ENCODE measurements at places on chromosomes 7 and 10.

DNA sequence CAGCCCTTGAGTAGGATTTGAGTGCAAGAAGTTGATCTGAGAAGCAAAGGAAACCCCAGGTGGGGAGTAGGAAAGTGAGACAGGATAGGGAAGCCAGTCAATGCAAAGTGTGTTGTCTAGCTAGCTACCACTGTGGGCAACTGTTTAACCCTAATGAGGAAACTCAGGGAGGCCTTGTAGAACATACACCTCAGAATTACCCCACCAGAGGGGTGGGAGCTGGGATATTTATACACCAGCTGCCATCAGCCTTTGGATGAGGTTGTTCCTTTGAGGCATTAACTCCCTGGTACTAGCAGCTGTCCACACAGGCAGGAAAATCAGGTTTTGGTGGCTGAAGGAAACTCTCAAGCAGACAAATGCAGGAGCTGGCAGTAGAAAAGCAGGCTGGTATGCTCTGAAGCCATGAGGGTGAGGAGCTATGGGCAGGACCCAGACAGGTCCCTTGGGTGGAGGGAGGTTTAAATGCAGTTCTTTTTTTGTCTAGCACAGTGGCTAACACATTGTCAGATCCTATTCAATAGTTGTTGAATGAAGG lies 60.1 kb upstream of the ARID5B start:
- DNase-seq = no peak

DNA sequence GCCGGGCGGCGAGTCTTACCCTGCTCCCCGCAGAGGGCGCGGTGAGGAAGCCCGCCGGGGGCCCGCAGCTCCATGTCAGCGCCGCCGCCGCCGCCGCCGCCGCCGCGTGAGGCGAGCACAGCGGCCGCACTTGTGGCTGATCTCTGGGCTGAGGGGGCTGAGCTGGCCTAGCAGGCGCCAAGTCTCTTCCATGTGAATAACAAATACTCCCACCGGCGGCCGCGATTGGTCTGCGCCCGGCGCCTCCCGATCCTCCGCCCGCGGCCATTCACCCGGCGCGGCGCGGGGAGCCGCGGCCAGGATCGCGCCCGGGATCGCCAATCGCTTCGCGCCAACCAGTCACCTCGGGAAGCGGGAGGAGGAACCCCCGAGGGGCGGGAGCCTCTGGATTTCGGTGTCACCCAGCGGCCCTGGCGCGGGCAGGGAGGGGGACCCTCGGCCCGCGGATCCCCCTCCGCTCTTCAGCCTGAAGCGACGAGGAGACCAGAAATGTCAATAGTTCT lies at the start of gene GRM8:
Gene GRM8, minus strand, starts transcription at position 164 of the 503 bp plus-strand sequence.
- peak; percentile 12 for DNase-seq

DNA sequence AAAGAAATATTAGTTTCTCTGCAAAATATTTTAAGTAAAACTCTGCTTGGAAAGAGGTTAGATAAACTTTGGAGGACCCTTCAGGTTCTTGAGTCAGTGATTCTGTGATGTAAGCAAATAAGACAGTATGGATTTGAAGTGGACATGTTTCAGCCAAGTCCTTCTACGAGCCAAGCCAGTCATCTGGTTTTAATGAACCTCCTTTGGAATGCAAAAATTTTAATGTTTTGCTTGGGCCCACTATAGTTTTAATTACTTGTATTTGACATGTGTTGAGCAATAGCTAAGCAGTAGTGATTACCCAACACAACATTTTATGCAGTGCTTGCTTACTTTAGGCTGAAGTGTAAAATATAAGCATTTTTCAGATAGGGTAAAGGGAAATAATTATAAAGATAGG lies 296.3 kb upstream of the SEMA3D start:
- no peak for DNase-seq

- peak; percentile 72 for DNase-seq
Measured at GRCh38 chr10:86376852-86377796, 10.5 kb upstream of the GRID1 start.

DNA sequence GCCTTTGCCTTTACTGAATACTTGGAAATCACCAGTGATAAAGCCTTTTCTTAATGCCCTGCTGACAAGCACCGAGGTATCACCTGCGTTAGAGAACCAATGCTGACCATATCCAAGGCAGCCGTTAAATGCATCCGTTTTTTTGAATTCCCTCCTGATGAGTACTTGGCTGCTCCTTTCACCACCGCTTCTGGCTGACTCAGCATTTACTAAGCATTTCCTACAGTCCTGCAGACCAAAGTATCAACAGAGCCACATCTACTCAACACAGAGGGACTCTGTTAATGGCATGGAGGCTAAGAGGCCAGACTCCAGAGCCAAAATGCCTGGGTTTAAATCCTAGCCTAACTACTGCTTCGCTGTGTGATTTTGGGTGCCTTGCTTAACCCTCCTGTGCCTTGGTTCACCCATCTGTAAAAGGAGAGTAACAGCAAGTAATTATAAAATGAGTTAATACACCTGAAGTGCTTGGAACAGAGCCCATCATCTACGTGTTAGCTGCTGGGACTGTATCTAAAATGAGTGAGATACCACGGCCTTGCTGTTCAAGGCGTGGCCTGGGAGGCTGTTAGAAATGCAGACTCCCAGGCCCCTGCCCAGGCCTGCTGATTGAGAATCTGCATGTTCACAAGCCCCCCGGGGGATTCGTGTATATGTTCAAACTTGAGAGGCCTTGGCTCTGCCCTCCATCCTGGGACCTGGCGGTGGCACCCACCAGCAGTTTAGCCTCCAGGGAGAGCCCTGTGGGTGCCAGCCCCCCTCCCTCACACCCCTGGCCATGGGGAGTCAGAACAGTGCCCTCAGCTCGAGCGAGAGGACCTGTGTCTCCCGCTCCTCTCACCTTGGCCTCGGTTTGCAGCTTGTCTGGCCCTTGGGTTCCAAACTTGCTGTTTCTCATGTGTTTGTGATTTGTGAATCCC lies 30.8 kb upstream of the EFCAB10 start:
- DNase-seq = no peak

GRCh38 chr10:122830273-122830964 lies 15.2 kb downstream of the CUZD1 start:
- no peak for DNase-seq

GRCh38 chr7:55173671-55174070 lies 154.9 kb downstream of the EGFR start:
- no peak for DNase-seq

- no peak for DNase-seq
Measured at GRCh38 chr7:104973227-104973626, 40.8 kb upstream of the KMT2E start.

DNA sequence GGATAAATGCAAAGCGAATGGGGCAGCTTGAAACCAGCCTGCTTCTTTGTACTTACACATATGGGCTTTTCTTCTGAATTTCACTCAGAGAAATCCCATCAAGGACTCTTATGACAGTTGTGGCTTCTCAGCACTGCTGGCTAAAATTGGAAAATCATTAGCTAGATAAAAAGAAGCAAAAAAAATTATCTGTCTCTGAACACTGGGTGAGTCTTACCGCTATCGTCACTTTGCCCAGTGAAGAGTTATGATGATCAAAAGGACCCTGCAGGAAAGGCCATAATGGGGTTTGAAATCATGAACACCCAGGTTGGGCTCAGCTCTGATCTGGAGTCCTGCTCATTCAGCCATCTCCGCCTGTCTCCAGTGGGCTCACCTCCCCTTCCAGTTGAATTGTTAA lies 34.3 kb downstream of the AOAH start:
- DNase-seq = no peak

DNA sequence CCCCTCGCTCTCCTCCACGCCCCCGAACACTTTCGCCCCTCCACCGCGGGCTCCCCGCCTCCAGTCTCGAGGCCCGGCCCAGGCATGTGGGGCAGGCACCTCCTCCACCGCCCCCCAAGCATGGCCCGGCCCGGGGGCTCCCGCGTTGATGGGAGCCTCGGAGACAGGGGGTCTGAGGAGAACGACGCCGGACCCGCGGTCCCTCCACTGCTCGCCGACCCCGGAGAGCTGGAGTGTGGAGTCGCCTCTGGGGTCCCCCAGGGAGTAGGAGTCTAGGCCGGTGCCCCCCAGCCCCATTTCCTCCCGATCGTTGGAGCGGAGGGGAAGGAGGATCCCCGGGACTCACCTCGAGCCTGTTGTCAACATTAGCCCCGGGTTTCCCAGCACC lies 206 bp downstream of the UPF2 start:
- DNase-seq = peak; percentile 27

DNA sequence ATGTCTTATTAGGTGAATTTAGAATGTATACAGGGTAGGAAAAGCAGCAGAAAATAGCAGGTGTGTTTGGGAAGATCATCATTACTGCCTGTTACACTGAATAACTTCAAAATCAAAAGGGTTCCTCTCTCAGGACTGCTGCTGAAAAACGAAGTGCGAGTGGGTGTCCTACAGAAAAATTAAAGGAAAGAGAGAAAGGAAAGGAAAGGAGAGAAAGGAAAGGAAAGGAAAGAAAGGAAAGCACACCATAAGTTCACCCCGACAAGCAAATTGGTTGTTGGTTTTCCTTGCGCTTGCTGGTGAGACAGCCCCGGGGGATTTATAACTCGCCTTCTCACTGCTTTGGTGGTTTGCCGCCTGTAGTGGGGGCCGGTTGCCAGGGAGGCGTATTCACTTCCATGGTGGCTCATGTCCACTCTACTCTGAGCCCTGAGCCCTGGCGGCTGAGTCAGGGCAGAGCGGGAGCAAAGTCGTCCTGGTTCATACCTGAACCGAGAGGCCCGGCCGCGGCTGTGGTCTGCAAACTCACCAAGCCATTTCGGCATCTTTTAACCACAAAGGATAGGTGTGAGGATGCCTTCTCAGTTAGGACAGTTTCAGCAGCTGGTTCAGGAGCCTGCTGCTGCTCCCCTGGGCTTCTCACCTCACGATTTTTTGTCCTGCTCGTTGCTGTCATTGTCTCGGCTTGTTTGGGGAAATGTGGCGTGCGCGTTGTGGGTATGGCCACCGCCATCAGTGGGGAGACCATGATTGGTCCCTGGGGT lies 26.1 kb downstream of the INPP5A start:
- no peak for DNase-seq

DNA sequence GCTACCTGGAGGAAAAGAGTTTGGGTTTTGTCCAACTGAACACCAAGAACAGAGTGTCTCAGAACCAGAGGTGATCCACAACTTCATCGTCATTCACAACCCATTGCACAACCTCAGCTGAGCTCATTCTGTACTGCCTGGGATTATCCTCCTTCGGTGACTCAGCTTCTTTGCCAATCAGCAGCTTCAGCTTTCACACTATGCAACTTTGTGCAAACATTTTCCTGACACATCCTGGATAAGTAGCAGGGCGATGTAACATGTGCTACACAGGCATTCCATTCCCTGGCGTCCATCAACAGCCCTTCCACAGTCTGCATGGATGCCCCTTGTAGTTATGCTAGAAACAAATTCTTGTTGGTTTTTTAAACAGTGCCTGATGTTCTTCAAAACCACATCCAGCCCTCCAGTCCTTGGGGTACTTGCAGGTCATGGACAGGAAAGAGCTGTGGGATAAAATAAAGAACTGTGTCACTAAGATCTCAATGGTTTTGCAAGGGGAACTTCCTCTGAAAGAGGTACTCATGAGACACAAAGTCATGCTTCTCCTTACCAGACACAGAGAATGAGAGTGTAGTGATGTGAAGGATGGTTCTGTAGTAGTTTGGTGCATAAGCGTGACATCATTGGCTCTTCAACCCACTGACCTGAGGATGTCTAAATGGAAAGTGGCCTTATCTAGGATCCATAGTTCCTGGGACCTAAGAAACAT lies 478.5 kb downstream of the KIF20B start:
- peak; percentile 6 for DNase-seq

- no peak for DNase-seq
Measured at GRCh38 chr10:11798845-11799735, 24.1 kb upstream of the PROSER2 start.

DNA sequence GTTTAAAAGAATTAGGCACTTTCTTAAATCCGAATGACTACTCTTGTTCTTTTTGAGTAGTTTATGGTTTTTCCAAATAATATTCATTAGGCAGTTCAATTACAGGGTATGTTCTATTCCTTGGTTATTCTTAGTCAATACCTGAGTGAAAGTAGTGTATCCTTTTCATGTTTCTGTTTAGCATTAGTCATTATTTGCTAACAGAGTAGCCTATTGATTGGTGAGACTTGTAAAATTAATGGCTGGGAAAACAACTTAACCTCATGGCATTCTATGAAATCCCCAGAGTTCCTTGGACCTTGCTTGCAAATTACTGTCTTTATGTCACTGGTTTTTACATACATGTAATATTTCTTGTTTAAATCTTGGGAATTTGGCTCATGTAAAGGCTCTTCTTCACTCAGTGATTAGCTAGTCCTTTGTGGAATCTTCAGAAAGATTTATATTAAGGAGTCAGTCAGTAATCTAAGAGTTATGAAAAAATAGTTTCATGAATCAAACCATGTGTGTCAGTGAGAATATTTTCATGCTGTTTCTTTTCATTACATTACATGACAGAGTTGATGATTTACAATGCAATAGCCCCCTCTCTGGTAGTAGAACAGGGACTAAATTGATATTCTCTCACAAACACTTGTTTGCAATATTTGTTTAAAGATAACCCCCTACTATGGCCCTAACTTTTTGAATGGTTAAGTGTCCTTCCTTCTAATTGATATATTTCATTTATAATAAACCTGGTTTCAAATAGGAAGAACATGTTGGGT lies 81.5 kb upstream of the LRRTM3 start:
- DNase-seq = no peak

DNA sequence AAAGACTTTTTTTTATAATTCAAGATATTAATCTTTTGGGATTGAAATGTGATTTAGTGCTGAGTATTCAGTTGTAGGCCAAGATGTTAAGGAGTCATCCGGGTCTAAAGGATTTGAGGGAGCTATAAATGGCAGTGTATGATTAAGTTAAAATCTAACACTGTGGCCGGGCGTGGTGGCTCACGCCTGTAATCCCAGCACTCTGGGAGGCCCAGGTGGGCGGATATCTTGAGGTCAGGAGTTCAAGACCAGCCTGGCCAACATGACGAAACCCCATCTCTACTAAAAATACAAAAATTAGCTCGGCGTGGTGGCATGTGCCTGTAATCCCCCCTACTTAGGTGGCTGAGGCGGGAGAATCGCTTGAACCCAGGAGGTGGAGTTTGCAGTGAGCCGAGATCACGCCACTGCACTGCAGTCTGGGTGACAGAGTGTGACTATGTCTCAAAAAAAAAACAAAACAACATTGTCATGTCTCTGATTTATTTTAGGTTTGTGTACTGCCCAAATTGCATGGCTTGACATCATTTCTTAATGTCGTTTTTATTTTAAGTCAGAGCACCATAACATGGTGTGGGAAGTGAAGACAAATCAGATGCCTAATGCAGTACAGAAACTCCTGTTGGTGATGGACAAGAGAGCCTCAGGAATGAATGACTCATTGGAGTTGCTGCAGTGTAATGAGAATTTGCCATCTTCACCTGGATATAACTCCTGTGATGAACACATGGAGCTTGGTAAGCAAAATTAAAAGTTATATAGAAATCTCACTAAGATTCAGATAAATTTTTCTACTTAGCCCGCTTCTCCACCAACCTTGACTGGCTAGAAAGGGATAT lies 10.7 kb downstream of the HBP1 start:
- DNase-seq = no peak
